ENCODE measurements at places on chromosomes 1 and 21.

DNA sequence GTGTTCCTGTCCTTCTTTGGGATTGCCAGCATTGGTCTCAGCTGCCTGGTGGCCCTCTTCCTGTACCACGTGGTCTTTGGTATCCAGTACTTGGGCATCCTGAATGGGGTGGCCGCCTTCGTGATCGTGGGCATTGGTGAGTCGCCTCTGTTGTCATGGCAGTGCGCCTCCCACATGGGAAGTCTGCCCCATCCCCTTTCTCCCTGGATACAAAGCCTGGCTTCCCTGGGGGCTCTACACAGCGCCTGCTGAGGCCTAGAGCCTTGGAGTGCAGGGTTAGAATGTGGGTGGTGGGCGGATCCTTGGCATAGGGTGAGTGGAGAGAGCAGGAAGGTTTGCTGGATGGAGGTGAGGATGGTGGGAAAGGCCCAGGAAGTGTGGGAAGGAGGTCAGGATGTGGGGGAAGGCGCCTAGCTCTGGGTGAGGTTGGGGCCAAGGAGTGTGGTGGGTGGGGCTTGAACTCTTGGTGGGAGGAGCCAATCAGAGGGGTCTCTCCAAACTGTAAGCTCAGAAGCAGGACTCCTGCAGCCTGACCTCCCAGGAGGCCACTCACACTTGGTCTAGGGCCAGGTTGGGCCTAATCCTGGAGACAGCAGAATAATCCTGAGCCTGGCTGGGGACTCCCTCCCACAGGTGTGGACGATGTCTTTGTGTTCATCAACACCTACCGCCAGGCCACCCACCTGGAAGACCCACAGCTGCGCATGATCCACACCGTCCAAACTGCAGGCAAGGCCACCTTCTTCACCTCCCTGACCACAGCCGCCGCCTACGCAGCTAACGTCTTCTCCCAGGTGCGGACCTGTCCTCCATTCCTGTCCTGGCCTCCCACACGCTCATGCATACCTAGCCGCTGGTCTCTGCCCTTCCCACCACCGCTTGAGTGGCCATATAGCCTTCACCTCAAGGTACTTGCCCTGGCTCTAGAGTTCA is 36.7 kb downstream of the DISP3 start:
- no peak for DNase-seq

GRCh38 chr21:35016517-35017188 is 32.4 kb downstream of the RUNX1 start:
- no peak for DNase-seq

DNA sequence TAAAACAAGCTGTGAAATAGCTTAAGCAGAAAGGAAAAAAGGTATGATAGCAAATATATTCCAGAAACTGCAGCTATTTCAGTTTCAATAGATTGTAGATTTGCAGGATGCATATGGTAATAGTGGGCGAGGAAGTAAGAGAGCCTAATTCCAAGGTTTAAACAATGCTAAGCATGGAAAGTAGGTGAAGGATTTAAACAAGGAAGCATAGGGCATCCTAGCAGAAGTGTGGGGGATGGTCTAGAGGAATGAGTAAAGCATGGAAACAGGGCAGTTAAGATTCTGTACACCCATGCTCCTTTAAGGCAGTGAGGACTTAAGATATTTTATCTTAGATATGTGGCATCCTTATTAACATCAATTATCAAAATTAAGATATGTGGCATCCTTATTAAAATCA is 2.6 kb downstream of the IVNS1ABP start:
- DNase-seq, result no peak

- no peak for DNase-seq
Observed at GRCh38 chr1:36884801-36885200, 149.5 kb downstream of the GRIK3 start.

DNA sequence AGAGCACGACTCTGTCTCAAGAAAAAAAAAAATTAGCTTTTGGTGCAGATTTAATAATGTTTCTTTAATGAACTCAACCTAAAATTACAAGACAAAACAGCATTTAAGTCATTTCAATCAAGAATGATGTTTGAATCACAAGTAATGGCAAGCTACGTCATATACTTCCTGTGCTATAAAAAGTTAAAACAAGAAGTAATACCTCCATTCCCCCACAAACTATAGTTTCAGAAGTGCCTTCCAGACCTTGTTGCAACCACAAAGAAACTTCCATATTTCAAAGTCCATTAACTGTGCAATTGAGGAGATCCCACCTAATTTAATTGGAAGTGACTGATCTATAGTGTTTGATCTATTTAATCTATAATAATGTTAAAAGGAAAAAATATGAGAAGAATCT is 15.1 kb downstream of the NRDC start:
- DNase-seq, result no peak

DNA sequence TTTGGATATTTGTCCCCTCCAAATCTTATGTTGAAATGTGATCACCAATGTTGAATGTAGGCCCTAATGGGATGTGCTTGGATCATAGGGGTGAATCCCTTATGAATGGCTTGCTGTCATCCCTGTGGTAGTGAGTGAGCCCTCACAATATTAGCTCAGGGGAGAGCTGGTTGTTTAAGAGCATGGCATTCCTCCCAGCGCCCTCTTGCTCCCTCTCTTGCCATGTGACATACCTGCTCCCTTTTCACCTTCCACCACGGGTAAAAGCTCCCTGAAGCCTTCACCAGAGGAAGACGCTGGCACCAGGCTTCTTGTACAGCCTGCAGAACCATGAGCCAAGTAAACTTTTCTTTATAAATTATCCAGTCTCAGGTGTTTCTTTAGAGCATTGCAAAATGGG is 305.6 kb downstream of the KCTD3 start:
- no peak for DNase-seq

DNA sequence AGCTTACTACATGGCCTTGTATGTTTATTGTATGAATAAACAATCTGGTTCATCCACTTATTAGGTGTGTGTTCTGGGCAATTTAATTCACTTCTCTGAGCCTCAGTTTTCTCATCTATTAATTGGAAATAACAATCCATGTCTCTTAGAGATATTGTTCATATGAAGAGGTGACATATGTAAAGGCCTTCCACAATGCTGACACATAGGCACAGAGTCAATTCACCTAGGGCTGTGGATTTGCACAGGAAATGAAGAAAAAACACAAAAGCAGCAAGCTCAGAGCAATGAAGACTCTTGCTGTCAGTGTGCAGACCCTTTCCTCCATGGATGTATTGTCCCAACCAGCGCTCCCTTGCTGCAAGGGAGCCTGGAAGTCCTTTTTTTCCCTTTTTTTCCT is 195.2 kb upstream of the CAMK1G start:
- DNase-seq, result no peak

- DNase-seq, result no peak
Observed at GRCh38 chr1:22176258-22176657, 33.4 kb upstream of the WNT4 start.

GRCh38 chr1:217275655-217276398 is 355.1 kb downstream of the GPATCH2 start:
- DNase-seq, result no peak

- no peak for DNase-seq
Observed at GRCh38 chr1:57311006-57311405, 112.9 kb downstream of the DAB1 start.

DNA sequence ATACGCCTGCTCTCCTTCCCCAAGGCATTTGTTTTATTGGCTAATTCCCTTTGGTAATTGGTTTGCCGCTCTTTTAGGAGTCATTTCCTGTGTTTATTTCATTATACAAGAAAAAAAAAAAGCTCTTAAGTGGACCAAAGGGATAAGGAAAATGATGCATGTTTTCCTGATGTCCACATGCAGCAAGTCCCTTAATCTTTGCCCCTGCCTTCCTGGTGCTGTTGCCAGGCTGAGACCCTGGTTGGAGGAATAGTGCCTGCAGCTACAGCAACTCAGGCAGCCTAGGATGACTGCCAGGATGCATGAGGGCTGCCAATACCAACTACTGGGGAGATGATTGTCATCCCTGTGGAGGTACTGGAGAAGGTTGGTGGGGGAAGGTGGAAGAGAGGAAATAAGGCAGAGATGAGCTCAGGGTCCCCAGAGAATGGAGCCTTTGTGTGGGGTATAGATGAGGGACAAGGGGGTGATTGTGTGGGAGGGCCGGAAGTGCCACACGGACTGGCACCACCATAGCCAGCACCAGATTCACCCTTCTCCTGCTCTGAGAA is 6.1 kb upstream of the GATAD2B start:
- no peak for DNase-seq

DNA sequence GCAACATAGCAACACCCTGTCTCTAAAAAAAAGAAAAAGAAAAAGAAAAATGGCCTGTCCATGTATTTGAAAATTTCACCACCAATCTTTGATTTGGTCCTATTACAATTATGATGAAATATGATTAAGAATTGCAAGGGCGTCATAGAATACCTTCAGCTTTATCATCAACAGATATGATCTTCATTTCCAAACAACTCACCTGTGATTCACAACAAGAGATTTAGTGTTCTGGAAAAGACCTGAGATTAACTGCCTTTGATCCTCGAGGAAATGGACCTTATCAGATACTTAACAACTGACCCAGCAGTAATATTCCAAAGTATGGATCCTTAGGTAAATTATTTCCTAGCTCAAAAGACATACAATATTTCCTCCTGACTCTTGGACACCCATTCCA is 3.5 kb upstream of the GSTM4 start:
- DNase-seq, result no peak

GRCh38 chr1:162632217-162632666 is at the start of gene DDR2:
DDR2 (plus strand) TSS chr1:162632464; CDS start chr1:162719064, 86,600 bp downstream.
- no peak for DNase-seq

DNA sequence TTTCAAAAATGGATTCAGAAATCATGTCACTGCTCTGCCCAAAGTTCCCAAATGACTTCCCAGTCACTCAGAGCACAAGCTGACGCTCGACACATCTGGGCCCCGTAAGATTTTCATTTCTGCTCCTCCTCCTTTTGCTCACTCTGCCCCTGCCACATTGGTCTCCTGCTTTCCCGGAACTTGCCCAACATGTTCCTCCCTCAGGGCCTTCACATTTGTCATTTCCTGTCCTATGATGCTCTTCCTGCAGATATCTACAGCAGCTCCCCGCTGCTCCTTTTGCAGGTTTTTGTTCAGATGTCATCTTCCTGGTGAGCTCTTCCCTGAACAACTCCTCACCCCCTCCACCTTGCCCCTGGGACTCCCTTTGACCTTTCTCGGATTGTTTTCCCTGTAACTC is 58.5 kb upstream of the IVNS1ABP start:
- DNase-seq, result no peak

GRCh38 chr1:199561334-199561733 is 466.2 kb upstream of the NR5A2 start:
- DNase-seq, result no peak

GRCh38 chr1:20712215-20712577 is 5.6 kb downstream of the KIF17 start:
- no peak for DNase-seq

DNA sequence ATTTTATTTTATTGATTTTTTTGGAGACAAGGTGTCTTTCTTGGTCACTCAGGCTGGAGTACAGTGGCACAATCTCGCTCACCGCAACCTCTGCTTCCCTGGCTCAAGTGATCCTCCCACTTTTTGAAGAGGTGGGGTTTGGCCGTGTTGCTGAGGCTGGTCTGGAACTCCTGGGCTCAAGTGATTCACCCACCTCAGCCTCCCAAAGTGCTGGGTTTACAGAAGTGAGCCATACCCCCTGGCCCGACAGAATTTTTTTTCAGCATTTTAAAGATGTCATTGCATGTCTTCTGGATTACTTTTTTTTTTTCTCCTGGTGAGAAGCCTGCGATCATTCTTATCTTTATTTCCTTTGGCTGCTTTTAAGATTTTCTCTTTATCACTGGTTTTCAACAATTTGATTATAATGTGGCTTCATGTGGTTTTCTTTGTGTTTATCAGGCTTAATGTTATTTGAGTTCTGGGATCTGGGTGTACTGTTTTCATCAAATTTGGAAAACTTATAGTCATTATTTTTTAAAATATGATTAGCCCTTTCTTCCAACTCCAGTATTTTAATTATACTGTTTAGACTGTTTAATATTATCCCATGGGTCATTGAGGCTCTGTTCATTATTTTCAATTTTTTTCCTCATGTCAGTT is 23.1 kb upstream of the PTBP2 start:
- DNase-seq, result no peak

DNA sequence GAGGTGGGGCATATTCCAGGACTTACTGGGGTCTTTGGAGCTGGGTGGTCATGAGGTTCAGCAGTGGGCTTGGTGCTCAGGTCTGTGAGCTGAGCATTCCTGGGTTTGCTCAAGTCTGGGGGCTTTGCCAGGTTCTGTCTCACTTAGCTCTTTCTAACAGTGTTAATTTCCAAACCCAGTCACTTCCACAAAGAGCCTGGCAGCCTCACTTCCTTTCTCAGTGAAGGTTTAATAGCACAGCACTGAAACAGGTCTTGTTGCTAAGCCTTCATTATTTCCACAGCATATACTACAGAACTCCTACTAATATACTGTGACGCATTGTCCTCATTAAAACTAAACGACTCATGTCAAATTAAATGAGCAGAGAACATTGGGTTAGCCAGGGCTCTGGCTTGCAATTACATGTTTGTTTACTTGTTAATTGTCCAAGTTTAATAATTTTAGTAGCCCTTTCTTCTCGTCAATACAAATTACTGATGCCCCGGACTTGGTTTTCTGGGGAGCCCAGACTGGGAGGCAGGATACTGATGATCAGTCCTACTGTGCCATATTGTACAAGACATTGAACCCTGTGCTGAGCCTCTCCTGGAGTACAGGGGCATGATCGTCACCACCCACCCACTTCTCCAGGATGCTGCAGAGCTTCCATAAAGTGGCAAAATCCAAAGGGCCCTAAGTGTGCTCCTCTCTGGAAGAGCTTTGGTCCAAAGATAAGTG is 170.7 kb downstream of the IER5 start:
- no peak for DNase-seq

DNA sequence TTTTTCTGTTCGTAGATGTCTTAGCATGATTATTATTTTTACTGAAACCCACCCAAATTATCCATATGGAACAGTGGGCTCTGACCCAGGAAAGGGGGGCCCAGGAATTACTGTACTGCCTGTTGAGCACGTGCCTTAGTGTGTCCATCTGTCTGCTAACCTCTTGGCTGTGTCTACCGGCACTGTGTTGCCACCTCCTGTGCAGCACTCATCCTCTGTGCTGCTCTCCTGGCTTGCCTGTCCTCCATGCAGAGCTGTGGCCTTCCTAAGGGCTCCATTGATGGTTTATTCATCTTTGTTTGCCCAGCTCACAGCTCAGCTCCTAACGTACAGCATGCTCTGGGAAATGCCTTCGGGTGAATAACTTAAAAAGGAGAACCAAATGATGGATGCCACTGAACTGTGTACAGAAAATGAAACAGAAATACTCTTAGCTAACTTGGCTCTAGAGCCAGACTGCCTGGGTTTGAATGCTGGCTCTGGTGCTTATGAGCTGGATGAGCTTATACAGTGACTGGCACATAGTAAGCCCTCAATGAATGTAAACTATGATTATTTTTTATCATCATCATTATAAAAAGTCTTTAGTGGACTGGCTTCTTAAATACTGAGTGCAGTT is 11.4 kb upstream of the RPTN start:
- DNase-seq, result no peak

GRCh38 chr1:234219711-234220110 is 153.5 kb upstream of the COA6 start:
- DNase-seq, result no peak

DNA sequence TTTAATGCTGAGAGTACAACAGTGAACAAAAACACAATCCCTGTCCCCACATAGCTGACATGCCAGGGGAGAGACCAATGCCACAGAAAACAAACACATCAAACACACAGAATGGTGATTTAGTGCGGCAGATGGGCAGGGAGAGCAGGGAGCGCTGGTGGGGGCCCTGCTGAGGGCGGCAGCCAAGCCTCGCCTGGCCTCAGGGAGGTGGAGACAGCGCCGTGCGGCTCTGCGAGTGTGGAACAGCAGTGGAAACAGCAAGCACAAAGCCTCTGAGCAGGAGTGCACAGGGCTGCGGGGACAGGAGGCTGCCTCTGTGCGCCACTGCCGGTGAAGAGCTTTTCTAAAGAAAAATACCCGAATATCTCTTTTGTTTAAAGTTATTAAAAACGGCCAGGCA is 17.0 kb downstream of the MCM3AP start:
- DNase-seq, result no peak

Measured in activated gamma-delta T cell treated with Interleukin-2 at 50 U/mL for 16 hours (primary cell).